ENCODE measurements at places on chromosomes 12 and 14.

DNA sequence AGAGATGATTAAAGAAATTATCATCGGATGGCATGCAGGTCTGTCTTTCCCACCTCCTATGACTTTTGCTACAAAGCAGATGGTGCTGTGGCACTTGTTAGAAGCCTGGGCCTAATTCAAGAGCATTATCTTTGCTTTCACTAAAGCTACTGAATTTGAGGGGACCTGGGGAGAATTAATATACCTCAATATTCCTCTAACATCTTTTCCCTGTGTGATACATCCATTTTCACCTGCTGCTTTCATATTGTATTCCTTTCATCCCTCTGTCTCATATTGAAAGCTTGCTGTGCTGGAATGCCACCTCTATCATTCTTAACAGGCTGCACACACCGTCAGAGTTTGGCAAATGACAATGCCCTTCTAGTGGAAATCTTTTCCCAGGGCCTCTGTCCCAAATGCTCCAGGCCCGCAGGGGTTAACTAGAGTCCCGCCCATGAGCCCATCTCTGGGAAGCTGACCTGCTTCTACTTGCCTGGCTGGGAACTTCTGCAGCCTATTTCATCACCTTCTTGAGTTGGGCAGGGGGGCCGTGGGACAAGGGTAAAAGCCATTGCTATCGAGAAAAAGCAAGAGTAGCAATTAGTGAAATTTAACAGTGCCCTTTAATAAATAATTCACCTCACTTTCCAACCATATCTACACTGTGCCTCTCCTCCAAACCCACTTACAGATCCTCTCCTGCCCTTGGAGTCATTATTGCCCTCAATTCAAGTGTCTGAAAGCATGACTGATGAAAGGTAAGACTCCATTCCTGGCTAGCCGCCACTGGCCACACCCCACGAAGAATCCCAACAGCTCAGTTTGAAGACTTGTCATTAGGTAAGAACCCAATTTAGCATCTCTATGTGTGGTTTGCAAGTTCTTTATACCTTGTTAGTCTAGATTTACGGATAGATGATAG, 126.7 kb upstream of the BTG1 start:
- no peak for DNase-seq

GRCh38 chr12:80356097-80356496, 87.9 kb upstream of the PTPRQ start:
- DNase-seq, result no peak

DNA sequence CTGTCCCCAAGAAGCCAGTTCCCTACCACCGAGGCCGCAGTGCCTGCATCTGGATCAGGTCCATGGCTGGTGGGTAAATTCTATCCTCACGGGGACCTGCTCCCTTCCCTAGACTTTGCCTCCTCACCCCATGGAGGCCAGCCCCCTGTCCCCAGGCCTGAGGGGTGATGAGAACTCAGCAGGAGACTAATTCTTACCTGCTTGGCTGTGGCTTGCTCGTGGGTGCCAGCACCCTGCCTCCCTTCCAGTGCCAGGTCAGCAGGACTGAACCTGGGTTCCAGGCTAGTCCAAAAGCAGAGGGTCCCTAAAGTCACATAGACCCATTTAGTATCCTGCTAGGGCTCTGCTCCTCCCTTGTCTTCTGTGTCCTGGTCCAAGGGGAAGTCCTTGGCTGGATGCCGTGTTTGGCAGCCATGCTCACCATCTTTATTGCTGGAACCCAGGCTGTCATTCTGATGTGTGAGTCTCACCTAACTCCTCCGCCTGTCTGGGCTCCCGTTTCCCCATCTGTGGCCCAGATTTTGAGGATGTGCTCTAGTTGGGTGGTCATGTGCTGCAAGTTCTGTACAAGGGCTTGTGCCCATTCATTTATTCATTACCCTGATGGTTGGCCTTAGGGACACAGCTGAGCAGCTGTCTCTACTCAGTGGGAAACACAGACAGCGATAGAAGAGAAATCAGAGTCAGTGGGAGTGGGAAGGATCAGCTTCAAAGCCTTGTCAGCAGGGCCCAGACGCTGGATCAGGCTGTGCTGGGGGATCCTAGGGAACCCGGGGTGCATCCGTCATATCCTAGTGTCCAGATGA, 949 bp downstream of the PLBD2 start:
- no peak for DNase-seq

- no peak for DNase-seq
Measured at GRCh38 chr12:88834226-88834625, 254.0 kb upstream of the KITLG start.

- no peak for DNase-seq
Measured at GRCh38 chr14:59728304-59728703, 142.3 kb downstream of the RTN1 start.

DNA sequence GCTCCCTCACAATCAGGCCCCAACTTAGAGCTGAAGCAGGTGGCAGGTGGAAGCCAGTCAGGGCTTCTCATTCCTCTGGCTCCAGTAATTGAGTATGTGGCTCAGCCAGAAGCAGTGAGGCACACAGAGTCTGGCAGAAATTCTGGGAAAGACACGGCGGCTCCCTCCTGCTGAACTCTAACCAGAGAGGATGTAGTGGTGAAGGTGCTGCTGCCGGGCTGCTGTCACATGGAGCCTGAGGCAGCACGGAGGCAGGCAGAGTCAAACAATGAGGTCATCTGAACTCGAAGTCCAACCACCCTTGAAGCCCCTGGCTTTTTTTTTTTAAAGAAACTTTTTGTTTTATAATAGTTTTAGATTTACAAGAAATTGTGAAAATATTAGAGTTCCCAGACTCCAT, 33.4 kb upstream of the SMOC1 start:
- no peak for DNase-seq

GRCh38 chr12:26205941-26206340, 10.6 kb downstream of the SSPN start:
- DNase-seq, result no peak

DNA sequence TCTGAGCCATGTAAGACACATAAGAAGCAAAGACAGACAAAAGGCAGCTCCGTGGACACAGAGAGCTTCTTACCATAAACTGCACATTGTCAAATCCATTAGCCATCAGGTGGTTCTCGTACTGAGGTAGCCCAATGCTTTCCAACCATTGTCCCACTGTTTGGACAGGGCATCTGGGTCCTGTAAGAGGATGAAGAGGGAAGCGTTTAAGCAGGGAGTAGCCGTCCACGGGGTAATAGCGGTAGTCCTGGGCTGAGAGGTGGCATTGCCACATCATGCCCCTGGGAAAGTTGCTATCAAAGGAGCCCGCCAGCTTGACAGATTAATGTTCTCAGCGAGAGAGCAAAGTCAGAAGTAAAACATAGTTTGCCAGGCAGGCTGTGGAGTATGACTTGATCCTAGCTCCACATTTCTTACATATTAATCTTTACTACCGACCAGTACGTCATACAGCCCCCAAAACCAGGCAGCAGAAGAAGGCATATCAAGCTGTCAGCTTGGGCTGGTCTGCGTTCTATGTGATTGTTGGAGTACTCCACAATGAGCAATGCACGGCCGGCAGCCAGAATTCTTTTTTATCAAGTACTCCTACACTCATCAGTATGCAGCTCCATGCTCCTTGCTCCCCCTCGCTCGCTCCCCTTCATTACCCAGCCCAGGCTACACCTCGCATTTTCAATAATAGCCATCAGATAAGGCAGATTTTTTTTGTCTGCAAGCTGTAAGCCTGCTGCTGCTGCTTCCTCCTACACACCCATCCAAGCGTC, 493.2 kb upstream of the GARIN6 start:
- DNase-seq, result no peak

- no peak for DNase-seq
Measured at GRCh38 chr12:117622087-117622486, 260.7 kb upstream of the NOS1 start.

- DNase-seq, result no peak
Measured at GRCh38 chr12:54882079-54882478, 27.8 kb downstream of the MUCL1 start.

- no peak for DNase-seq
Measured at GRCh38 chr12:113027726-113028125, 28.8 kb upstream of the DTX1 start.

DNA sequence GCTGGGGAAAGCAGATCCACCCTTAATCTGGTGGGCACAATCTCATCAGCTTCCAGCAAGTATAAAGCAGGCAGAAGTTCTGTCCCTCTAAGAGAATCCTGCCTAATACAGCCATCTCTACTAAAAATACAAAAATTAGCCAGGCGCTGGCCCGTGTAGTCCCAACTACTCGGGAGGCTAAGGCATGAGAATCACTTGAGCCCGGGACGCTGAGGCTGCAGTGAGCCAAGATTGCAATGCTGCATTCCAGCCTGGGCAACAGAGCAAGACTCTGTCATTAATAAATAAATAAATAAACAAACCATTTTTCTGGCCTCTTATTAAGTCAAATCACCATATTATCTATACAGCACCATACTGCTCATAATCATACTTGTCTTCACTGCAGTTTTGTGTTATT, 111.2 kb downstream of the MED13L start:
- no peak for DNase-seq

GRCh38 chr12:100688451-100688864, 106.1 kb upstream of the ANO4 start:
- DNase-seq, result peak; percentile 86

- DNase-seq, result no peak
Measured at GRCh38 chr12:54029529-54030441, 1.5 kb downstream of the HOXC6 start.

DNA sequence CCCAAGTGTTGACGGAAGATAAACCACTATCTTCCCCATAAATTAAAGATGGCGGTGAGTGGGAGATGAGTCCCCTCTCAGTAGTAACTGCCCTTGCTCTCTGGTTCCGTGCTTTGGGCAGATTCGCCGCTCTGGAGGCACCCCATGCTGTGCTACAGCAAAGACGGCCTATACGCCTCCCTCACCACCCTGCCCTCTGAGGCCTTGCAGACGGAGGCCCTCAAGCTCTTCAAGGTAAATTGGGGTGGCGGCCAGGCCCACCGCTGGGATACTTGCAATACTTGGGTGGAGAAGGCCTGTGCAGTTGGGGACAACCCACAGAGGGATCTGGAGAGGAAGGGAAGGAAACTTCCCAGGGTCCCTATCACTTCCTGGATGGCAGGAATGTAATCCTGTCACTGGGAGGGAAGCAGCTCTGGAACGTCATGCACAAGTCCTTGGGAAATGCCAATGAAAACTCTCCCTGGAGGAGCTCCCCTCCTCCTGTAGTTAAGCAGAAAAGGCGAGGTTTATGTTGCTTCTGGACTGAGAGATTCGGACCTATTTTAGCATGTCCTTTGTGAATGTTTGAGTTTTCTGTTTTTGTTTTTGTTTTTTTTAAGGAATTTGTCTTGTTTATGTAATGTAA, 22.8 kb downstream of the PIGH start:
- no peak for DNase-seq

- no peak for DNase-seq
Measured at GRCh38 chr12:64253356-64253755, 31.3 kb upstream of the KICS2 start.

DNA sequence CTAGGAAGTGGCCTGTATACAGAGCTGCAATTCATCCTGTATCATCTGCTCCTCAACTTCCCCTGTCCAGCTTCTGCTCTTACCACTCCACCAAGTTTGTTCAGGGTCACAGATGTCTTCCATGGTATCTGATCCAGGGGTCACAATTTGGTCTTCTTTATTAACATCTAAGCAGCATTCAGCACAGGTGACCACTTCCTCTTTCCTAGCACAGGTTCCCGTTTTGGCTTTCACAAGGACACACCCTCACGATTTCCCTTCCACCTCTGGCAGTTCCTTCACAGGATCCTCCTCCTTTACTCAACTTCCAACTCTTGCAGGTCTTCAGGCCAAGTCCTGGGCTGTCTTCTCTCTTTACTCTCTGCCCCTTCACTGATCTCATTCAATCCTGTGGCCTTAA, 93.6 kb downstream of the TTC7B start:
- no peak for DNase-seq

GRCh38 chr12:46493150-46493833, 120.7 kb upstream of the SLC38A2 start:
- no peak for DNase-seq

- DNase-seq, result no peak
Measured at GRCh38 chr14:21652209-21652808, 1.3 kb upstream of the OR4E2 start.

GRCh38 chr14:90060312-90060964, 1.4 kb upstream of the KCNK13 start:
- peak; percentile 51 for DNase-seq

DNA sequence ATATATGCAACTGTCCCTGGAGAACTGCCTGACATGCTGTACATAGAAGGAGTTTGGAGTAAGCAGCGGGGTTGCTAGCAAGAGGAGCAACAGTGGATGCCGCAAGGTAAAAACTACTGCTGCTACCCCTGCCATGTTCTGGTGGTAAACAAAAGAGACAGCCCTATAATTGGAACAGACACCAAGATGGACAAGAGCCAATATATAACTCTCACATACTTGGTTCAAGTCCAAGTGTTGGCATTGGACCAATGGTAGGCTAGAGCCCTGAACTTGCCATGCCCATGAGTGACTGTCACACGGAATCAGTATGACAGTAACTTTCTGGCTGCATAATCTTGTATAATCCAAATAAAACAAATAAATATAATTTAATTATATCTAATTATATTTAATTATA, 13.7 kb downstream of the ATXN7L3B start:
- DNase-seq, result no peak

GRCh38 chr12:102050660-102051430, 10.9 kb downstream of the WASHC3 start:
- DNase-seq, result no peak

DNA sequence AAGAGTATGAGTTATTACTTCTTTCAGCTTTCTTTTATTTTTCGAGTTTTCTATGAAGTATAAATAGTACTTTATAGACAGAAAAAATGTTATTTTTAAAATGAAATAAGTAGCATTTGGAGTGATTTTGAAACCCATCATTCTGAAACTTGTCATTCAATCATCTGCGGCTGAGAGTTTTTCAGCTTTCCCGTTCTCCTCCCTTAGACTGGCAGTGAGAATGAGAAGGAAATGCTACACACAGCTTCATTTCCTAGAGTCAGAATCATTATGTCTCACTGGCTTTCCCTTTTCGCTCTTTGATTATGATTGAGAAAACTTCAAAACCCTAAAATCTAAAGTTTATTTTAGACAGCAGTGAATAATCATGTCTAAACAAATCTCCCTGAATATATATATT, 33.7 kb upstream of the GNPNAT1 start:
- DNase-seq, result no peak

GRCh38 chr14:24861083-24861630, 188.8 kb downstream of the STXBP6 start:
- DNase-seq, result no peak

DNA sequence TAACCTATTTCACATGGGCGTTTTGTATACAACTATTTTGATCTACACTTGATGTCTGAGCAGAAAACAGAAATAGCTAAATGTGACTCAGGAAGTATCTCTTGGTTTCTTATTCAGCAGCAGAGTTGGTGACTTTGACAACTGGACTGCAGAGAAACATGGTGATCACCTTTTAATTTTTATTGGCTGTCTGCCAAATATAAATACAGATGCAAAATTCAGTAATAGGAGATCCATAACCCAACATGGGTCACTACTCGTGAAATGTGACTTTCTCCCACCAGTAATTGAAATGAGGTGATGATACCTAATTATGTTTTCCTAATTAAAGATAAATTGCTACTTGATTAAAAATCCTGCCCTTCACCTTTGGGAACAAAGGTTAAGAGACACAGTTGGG, 487.1 kb downstream of the NELL2 start:
- DNase-seq, result no peak

- peak; percentile 22 for DNase-seq
Measured at GRCh38 chr12:80778005-80778541, 61.4 kb downstream of the MYF5 start.

GRCh38 chr12:69639400-69640016, 28.8 kb upstream of the LRRC10 start:
- peak; percentile 76 for DNase-seq

- no peak for DNase-seq
Measured at GRCh38 chr12:106291342-106291741, 11.2 kb upstream of the TCP11L2 start.

All from COLO829 (cell line).